ENCODE measurements at places on chromosomes 2 and 18.

DNA sequence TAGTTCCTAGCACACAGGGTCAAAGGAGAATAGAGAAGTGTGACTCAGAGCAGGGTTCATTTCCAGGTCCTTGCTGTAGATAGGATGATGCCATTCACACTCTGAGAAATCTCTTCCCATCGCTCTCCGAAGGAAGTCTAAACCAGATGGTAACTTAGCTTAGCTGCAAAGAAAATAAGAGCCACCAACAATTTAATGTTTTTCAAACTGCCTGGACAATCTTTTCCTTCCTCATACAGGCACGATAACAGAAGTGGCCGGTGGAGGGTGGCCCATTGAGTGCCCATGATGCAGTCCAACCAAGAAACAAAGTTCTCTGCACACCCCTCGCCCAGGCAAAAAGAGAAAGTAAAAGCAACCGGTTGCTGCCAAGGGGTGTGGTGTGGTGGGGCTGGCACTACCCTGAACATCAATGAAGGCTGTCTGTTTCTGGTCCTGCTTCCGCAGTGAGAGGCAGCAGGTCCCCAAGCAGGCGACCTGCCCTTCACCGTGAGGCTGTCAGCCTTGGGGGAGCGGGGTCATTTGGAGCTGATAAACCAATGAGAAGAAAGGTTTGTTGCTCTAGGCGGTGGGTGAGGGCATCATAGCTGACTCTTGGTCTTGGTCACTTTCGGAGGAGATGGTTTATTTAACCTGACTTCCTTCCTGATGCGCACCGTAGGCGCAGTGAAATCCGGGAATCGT, 105.6 kb upstream of the CD302 start:
- DNase-seq, result peak; percentile 32

GRCh38 chr2:55838653-55839052, 84.9 kb downstream of the EFEMP1 start:
- no peak for DNase-seq

DNA sequence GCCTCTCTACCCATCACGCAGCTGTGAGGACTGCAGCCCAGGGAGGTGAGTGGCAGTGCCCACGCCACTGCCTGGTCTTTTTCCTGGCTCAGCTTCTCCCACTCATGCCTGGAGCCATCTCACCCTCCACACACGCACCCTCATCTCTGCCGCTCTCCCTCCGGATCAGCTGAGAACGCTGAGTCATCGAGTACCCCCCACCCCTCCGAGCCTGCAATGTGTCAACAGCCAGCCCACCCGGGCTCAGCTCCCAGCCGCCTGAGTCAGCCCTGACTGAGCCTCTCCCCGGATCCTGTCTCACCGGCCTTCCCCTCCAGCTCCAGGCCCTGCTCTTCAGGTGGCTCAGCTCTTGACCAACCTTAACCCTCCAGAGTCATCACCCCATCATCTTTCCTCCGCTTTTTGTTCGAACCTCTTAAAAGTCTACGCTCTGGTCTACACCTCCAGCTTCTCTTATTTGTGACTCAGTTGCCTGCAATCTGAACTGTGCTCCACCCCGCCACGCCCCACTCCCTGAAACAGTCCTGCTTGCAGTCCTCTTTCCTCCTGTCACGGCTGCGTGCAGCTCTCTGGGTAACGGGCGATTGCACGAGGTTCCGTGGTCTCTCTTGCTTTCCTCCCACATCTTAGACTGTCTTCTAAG, 94.4 kb upstream of the ASAP2 start:
- DNase-seq, result peak; percentile 89

- no peak for DNase-seq
Measured at GRCh38 chr2:219603771-219604170, 6.1 kb downstream of the STK11IP start.

Measured in AG08396 (cell line).